Neural progenitor cell (in vitro differentiated cells): ENCODE measurements at places on chromosomes 11 and 22. TPM values are rescaled to one million over a fixed set of nuclear protein-coding genes. Genes with fewer than 3 reads are reported as not detected.
A peak's percentile ranks its signal among the peaks of the same experiment; 100 is the strongest.

Gene OTOG
- 0.34 and 42.1 TPM in 2 replicates for total RNA-seq

Gene CARD16
- not detected in 2 replicates for total RNA-seq

Gene NCF4
- total RNA-seq, result not detected in 2 replicates

Gene DCHS1
- 4.5 and 9.0 TPM in 2 replicates for total RNA-seq

Gene SHANK3
- 0.65 and 3.6 TPM in 2 replicates for total RNA-seq

Gene KCNK4
- 0.19 TPM in 1 of 2 replicates, not detected in the other for total RNA-seq

Gene SYTL2
- 26.4 and 34.1 TPM in 2 replicates for total RNA-seq

Gene DEFB131B
- total RNA-seq, result not detected in 2 replicates

Gene OR51B4
- total RNA-seq, result 0.22 TPM in 1 of 2 replicates, not detected in the other

Gene NDUFC2
- 36.7 and 89.5 TPM in 2 replicates for total RNA-seq

DNA sequence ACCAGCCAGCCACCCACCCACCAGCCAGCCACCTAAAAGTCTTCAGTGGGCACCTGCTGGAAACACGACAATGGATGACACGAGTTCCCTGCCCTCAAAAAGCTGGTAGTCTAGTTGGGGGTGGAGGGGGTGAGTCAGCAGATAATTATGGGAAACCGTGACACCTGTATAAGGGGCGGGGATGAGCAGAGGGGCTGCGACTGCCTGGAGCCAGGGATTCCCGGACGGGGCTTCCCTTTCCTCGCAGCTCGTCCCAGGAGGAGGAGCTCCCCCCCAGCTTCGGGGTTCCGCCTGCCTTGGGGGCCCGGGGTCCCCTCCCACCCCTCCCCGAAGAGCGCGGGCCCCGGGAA lies 2.3 kb upstream of the RTN4RL2 start:
- DNase-seq, result no peak

GRCh38 chr11:24511511-24511910 lies 14.7 kb downstream of the LUZP2 start:
- no peak for DNase-seq

- DNase-seq, result peak; percentile 70
Measured at GRCh38 chr11:31809857-31810778, 1.0 kb downstream of the PAX6 start.

DNA sequence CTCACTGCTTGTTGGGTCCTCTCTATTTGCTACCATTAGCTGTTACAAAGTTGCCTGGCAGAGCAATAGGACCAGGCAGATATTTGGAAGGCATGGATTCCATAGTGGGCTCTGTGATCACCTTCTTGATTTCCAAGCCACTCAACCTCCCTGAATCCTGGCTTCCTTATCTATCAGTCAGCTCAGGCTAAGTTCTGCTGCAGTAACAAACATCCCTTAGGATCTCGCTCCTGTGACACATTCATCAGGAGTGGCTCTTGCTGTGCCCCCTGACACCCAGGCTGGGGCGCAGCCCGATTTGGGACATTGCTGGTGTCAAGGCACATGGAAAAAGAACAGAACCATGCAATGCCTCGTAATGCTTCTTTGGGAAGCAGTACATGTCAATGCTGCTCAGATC lies 503.9 kb downstream of the TBC1D22A start:
- DNase-seq, result no peak

GRCh38 chr11:74702383-74703007 lies 28.7 kb downstream of the CHRDL2 start:
- peak; percentile 84 for DNase-seq

- no peak for DNase-seq
Measured at GRCh38 chr11:121696931-121697670, 244.3 kb upstream of the SORL1-AS1 start.

DNA sequence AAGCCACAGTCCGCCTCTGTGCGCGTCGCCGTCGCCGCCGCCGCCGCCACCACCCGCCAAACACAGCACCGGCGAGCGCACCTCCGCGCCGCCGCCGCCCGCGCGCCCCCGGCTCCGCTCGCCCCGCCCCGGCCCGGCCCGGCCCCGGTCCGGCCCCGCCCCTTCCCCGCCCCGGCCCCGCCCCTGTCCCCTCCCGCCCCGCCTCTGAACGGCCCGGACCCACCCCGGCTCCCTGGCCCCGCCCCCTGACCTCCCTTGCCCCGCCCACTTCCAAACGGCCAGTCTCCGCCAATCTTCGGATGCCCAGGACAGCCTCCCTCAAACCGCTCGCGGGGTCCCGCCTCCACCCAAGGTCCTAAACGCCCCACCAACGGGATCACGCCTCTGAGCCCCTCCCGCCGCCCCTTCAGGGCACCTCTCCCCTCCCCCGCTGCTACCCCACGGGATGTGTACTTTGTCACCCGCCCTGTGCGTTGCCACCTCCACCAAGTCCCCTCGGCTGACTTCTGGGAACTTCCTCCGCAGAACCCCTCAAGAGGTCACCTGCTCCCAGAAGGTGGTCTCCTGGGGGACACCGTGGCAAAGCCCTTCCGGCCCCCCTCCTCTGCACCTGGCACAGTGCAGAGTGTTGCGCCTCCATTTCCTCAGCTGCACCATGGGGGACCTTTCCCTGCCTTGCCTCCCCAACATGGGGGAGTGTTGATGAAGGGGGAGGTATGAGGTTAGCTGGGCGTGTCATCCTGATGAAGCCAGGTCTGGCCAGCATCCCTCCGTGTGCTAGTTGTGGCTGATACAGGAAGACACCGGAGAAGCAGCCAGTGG lies at the start of gene KIAA0930:
TSS of gene KIAA0930 (minus strand) at position 85 of the 822 bp plus-strand sequence. CDS start 191 bp downstream, outside the sequence.
- DNase-seq, result peak; percentile 93

- DNase-seq, result peak; percentile 60
Measured at GRCh38 chr22:19448076-19448607, 631 bp upstream of the C22orf39 start.

DNA sequence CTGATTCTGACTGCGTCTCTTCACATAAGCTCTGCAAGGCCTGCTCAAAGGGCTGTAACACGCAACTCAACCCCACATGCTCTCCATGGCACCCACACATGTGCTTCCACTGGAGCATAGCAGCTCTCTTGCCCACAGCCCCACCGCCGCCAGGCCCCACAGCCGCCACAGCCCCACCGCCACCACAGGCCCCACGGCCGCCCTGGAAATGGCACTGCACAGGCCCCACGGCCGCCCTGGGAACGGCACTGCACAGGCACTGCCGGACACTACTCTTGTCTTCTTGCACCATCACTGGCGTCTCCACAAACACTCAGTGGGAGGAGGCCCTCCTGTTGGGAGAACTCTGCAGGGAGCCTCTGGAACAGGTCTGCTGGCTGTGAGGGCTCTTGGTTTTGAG lies 8.6 kb downstream of the MOB2 start:
- no peak for DNase-seq

GRCh38 chr22:44632541-44633396 lies 69.2 kb upstream of the PRR5 start:
- no peak for DNase-seq

DNA sequence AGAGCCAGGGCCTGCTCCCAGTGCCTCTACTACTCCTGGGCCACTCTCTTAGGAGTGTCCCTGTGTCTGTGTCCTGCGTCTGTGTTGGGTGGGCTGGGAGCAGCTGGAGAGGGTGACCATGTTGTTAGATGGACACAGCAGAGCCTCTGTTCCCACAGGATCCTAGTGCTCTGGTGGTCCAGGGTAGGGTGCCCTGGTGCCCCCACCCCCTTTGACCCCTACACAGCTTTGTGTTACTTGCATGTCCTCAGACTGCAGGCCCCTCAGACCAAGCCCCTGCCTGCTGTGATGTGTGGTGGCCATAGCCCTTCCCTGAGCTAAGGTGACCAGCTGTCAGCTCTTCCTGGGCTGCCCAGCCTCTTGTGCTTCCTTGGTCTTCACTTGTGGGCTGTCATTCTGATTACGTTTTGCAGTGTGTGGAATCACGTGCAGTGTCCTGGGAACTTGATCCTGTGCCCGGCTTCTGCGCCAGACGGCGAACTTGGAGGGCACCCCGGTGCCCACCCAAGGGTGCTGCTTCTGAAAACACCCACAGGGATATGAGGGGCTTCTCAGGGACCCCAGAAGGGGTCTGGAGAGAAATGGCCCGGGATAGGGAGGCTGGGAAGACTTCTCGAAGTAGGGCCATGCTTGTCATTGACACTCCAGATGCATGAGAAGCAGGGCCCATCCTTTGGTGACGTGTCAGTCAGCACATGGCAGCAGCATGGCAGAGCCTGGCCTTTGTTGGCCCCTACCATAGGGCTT lies 1.5 kb downstream of the TANGO2 start:
- no peak for DNase-seq

GRCh38 chr11:115576606-115577380 lies 72.6 kb upstream of the CADM1 start:
- no peak for DNase-seq

DNA sequence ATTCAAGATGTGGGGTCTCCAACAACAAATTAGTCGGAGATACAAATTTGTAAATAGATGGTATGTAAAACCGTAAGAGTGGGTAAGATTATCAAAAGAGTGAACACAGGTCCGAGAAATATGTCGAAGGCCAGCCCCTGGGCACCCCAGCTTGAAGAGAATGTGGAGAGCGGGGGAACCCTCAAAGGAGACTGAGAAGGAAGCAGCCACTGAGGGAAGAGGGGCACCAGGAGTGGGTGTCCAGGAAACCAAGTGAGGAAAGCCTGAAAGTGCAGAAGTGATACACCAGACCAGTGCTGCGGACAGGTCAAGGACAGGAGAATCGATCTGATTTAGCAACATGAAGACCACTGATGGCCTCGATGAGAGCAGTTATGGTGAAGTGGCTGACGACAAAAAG lies 14.4 kb downstream of the APOL5 start:
- DNase-seq, result no peak

GRCh38 chr11:68673991-68674390 lies 10.4 kb upstream of the GAL start:
- no peak for DNase-seq

- DNase-seq, result no peak
Measured at GRCh38 chr11:121715405-121715804, 262.6 kb upstream of the SORL1-AS1 start.

DNA sequence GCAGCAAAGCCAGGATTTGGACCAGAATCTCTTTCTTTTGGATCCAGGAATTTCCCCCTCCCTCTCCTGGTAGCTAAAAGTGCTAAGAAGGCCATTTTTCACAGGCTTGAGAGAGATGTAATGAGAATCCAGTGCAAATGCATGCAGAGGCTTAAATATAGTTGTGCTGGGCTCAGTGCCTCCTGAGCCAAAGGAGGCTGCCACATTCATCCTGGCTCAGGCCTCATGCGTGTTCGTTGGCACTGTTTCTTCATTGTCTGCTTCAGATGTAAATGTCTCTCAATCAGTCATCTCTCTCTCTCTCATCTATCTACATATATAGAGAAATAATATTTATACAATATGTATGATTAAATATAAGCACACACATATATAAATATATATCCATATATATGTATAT lies 83.6 kb downstream of the INSC start:
- no peak for DNase-seq

DNA sequence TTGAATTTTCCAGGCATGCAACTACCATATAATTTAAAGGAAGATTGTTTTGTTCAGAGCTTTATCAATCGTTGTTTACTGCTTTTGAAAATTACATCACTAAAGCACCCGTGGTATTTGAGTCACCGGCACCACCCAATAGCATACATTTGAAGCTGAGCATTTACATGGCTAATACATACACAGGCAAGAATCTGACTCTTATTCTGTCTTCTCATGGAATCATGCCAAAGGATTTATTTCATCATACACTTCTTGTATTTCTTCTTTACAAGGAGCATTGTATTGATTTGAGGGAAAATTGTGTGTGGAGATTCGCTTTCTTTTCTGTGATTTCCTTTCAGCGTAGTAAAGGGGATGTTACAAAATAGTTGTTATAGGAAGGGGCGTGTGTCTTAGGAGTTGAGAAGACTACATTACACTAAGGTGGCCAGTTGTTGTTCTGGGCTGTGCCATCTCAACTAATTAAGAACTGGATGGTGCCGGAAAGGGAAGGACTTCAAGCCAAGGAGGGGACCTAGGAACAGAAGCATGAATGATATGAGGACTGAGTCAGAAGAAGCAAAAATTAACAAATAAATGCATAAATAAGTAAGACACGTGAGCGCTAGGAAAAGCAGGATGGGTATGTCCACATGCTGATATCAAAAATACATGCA lies 12.9 kb upstream of the CD3E start:
- DNase-seq, result no peak

DNA sequence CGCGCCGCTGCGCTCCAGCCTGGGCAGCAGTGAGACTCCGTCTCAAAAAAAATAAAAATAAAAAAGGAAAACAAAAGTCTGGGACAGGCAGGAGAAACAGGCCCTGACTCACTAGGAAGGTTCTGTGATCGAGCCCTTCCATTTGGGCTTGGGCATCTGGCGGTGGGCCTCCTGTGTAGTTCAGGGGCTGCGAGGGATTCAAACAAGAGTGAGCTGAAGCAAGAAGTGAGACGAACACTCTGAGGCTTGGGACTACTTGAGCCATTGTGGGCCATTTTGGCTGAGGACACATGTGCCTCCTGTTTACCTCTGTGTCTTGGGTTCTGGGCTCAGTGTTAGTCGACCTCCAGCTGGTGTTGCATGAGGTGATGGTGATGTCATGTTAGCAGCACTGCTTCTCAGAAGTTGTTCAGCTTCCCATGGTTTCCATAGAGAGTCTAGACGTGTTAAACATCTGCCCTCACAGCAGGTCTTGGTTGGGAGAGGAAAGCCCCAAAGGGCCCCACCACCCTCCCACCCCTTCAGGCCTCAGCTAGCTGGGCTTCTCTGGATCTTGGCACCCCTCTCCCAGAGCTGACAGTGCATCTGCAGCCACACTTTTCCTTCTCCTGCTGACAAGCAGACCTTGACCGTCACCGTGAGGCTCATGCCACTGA lies 57.8 kb downstream of the MED15 start:
- no peak for DNase-seq

DNA sequence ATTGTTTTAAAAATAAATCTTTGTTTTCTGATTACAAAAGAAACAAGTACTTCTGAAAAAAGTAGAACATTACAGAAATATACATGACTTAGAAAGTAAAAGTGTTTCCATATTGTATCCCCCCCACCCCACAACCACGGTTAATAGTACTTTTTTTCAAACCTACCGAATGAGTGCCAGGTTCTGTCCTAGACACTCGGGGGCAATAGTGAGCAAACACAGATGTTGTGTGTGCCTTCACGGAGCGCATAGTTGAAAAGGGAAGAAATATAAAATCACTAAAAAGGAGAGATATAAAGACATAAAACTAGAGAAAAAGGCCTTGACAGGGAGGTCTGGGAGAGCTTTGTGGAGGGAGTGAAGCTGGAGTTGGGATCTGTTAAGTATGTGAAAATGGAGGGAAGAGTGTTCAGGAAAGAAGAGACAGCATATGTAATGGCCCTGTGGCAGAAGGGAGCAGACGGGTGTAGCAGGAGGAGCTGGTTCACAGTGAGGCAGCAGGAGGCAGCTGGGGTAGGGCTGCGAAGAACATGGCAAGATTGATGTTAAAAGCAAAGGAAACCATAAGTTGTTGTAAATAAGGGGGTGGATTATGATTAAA lies 42.1 kb upstream of the ALX4 start:
- DNase-seq, result no peak

GRCh38 chr11:131600628-131601027 lies 230.2 kb downstream of the NTM start:
- no peak for DNase-seq
